ENCODE measurements at places on chromosomes 5 and 9.

- no peak for DNase-seq
Observed at GRCh38 chr5:10933121-10933520, 172.1 kb upstream of the DAP start.

DNA sequence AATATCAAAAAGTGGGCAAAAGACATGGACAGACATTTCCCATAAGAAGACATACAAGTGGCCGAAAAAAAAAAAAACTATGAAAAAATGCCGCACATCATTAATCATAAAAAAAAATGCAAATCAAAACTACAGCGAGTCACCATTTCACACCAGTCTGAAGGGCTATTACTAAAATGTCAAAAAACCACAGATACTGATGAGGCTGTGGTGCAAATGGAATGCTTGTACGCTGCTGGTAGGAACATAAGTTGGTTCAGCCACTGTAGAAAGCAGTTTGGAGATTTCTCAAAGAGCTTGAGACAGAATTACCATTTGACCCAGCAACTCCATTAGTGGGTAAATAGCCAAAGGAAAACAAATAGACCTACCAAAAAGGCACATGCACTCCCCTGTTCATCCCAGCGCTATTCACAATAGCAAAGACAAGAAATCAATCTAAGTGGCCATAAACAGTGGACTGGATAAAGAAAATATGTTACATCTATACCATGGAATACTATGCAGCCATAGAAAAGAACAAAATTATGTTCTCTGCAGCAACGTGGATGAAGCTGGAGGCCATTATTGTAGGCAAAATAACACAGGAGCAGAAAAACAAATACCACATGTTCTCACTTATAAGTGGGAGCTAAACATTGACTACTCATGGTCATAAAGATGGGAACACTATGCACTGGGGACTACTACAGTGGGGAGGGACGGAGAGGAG is 110.6 kb upstream of the BOD1 start:
- DNase-seq: no peak

- DNase-seq: no peak
Observed at GRCh38 chr9:37329576-37329975, 92.9 kb upstream of the GRHPR start.

DNA sequence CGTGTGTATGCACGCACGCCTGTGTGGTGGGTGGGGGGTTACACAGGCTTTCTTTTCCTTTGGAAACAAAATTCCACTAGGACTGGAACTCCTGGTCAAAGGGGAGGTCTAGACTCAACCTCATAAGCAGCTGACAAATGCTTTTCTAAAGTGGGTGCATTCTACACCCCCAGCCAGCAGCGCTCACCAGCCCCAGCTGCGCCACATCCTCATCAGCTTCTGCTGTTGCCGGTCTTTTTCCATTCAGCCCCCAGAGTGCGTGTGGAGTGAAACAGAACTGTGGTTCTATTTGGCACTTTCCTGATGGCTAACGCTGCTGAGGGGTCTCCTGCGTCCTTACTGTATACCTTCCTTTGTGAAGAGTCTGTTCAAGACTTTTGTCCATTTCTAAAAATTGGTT is 77.6 kb upstream of the SARDH start:
- DNase-seq: no peak

- DNase-seq: no peak
Observed at GRCh38 chr5:76755779-76756637, 40.1 kb downstream of the F2R start.

- no peak for DNase-seq
Observed at GRCh38 chr9:119179701-119180100, 189.5 kb downstream of the BRINP1 start.

GRCh38 chr5:115423541-115423940 is 121.0 kb downstream of the FEM1C start:
- no peak for DNase-seq

DNA sequence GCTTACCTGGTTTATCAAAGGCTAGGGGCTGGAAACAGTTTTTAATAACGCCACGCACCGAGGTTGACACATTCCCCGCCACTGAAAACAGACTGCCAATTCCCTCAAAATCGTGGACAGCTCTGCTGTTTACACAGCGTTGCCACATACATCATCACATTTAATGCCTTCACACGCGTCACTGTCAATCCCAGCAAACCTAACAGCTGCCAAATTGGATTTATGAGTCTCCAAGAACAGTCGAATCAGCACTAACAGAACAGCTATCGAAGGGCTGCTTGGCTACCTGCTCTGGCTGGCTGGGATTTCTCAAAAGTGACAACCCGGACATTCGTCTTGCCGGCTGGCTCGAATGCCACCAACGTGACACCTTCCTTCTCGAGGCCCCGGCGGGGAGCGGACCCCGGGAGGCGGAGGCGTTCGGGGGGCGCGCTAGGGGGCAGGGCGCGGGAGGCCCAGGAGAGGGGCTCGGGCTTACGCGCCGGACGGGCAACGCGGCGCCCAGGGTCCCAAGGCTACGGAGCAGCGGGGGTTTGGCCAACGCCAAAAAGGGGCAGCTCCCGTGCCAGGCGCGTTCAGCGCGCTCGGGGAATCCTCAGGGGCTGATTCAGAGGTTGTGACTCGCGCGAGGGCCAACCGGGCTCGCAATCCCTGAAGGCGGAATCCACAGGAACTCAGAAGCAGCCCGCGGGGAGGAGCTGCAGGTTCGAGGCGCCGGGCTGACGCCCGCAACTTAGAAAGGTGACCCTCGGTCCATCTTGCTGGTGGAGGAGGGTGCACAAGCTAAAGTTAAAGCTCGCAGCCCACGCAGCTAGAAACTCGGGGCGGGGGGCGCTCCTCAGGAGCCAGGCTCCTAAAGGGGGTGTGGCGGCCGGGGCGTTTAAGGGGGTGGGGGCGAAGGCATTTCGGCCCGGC is 1.2 kb downstream of the CDC14B start:
- no peak for DNase-seq

GRCh38 chr5:1498623-1499416 is 24.9 kb downstream of the LPCAT1 start:
- no peak for DNase-seq

DNA sequence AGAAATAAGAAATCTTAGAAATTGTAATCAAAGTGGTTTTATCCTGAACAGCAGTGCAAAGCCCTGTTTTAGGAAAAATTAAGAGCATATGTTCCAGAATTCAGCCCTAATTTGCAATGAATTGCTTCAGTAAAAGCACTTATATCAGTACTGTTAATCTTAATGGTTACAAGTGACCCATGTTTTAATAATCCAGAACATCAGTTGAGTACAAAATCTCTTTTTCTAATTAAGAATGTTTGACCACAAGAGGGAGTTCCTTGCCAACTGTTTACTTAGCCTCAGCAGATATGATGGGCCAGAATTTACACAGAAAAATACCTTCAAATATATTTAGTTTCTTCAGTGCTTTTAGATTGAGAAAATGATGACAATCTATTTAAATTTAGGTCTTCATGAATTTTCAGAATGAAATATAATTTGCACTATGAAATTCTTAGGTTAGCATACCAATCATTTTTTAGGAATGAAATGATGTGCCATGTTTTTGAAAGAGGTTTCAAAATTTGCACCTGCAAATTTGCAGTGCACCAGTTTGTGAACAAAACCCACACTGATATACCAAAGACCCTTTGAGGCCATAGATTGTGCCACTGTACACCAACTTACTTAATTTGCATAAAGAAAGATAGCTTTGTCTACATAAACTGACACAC is 926.3 kb upstream of the ARRDC3 start:
- no peak for DNase-seq

GRCh38 chr9:109715344-109715743 is 64.7 kb upstream of the PALM2AKAP2 start:
- no peak for DNase-seq

DNA sequence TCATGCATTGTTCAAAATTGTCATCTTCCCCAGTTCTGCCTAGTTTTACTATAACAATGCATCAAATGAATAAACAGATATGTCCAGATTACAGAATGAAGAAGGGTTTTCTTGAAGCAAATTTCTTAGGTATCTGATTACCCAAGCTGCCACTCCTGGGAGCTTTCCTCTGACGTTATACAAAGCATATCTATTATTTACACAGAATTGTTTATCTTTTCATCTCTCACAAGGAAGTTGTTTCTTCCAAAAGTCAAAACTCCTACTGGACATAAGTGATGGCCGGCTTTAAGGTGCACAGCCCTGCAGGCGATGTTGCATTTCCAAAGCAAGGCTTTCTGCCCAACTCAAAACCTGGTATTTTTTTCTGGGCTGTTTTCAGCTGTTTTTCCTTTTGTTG is 73.4 kb upstream of the ANKH start:
- no peak for DNase-seq

GRCh38 chr5:159198063-159199036 is 11.0 kb downstream of the RNF145 start:
- no peak for DNase-seq

GRCh38 chr9:97809666-97810344 is 43.2 kb upstream of the FOXE1 start:
- DNase-seq: no peak

DNA sequence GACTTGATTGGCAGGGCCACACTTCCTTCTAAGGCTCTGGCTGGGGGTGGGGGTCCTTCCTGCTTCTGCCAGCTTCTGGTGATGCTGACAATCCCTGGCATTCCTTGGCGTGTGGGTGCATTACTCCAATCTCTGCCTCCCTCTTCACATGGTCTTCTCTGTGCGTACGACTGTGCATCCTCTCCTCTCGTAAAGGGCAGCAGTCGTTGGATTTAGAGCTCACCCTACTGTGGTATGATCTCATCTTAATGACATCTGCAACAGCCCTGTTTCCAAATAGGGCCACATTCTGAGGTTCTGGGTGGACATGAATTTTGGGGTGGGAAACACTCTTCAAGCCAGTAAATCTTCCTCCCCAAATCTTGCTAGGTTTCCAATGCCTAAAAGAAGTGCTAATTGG is 36.8 kb downstream of the ROPN1L start:
- no peak for DNase-seq

GRCh38 chr5:5252106-5252505 is 112.0 kb downstream of the ADAMTS16 start:
- no peak for DNase-seq

DNA sequence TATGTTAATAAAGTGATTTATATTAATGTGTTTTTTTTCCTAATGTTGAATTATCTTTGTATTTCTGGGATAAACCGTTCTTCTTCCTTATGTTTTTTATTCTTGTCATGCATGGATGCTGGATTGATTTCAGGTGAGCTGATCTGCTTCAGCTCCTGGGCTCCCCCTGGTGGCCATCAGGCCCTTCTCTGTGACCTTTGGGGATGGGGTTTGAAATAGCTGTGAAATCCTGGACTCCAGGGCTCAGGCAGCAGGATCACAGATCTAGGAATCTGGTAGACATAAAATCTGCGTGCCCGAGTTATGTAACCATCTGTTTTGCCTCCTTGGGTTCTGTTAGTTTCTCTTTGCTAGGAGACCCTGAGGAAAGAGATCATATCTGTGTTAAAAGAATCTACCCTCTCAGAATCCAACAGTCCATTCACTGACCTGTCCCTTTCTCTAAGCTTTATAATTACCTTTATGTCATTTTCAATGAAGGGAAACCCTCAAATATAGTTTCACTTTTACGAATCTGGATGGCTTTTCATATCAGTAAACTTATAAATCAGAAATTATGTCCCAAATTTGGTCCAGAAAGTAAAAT is 12.2 kb upstream of the OR13J1 start:
- no peak for DNase-seq

DNA sequence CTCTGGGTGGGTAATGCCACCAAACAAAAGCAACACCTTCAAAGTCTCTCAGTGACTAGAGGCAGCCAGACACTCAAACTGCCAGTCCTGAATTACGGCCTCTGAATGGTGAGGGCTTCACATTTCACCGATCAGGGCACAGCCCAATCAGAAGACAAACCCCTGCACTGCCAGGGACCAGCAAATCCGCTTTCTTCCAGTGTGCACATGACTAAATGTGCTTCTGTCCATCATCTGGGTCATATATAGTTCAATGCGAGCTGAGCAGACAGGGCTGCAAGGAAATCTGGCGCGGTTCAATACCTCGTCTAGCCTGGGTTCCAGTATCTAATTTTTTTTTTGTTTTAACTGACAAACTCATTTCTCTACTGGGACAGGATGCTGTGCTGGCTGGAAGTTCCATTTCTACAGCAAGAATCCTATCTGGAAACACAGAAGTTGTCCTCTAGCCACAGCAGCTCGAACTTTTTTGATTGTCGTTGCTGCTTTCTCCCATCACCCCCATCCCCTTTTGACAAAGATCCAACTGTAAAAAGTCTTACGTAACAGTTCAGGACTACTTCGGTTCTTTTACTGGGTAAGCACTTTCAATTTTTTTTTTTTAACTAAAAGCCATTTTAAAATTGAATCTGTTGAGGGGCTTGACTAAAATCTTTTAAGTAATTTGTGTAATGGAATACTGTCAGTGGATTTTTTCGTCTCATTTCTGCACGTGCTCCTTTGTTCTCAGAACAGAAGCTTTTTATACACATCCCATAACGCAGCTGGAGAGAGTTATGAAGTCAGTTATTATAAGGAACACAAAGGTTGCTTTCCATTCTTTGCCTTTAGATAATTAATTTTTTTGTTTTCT is 112.7 kb downstream of the NR6A1 start:
- no peak for DNase-seq

DNA sequence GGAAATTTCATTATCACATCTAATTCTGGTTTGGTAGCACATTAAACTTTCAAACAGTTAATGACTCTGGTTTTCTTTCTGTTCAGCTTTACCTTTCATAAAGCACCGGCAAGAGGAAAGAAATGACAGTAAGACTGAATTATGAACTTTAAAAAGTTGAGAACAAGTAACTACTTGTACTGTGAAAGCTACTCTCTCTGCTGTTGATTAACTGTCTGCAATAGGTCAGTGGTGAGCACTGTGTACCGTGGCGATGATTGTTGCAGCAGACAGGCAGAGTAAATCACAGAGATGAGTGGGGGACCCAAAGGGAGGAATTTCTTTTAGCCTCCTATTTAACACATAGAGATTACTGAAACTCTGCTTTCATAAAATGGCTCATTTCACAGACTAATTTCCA is 74.0 kb upstream of the MEF2C start:
- DNase-seq: no peak

- no peak for DNase-seq
Observed at GRCh38 chr5:123610209-123610608, 98.2 kb downstream of the CSNK1G3 start.

- DNase-seq: no peak
Observed at GRCh38 chr9:123112015-123112975, 78.8 kb downstream of the GPR21 start.

- DNase-seq: no peak
Observed at GRCh38 chr5:139140591-139141071, 57.5 kb downstream of the SIL1 start.

- DNase-seq: no peak
Observed at GRCh38 chr5:143074414-143074996, 304.3 kb downstream of the ARHGAP26 start.

DNA sequence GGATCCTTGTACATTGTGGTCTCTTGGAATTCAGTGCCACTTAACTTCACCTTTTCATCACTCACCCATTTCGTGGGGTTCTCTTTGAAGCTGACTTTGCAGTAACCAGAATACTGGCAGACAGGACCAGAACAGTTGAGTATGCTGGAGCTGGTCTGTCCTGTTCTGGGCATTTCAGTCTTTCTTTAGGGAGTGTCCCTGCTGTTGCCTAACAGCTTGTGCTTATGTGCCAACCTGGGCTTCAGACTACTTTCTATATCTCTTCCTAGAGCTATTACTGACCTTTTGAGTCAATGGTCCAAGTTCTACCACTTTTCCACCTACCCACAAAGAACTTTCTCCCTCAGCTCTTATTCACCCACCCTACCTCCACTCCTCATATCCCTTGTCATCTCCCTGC is 10.0 kb upstream of the INSL6 start:
- no peak for DNase-seq

Data from cortex of kidney (tissue), 1 donor.